Epithelial cell of prostate (primary cell): ENCODE measurements at places on chromosomes 2 and 18.

GRCh38 chr18:41268271-41268670 is 686.8 kb upstream of the PIK3C3 start:
- peak; percentile 34 for DNase-seq

DNA sequence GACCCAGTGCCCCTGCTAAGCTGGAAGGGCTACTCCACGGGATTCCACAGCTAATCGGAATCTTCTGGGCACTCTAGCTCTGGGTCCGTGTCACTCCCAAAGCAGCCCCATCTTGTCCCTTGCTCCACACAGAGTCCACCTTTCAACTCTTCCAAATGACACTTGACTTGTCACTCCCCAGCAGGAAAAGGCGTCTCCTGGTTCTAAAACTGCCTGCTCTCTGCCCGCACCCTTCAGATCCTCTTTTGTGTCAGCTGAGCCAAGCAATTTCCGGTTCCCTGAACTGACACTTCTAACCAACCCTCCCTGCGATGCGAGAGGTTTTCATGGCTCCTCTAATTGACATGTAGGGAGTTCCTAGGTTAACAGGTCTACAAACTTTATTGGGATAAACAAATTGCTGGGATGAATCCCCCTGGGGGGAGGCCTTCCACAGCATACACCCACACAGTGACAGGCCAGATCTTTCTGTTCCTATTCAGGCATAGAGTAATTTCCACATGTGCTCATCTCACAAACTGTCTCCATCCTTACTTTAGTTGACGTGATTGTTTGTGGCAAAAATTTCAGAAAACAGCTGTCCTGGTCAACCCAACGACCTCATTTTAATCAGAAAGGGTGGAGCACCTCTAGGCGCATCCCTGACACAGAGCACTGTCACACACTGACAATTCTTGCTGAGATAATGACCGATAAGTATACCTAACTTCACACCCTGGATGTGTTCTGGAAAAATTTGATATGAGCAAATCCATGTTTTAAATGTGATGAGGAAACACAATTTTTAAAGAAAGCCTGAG is 104.9 kb downstream of the RBMS1 start:
- DNase-seq = no peak

DNA sequence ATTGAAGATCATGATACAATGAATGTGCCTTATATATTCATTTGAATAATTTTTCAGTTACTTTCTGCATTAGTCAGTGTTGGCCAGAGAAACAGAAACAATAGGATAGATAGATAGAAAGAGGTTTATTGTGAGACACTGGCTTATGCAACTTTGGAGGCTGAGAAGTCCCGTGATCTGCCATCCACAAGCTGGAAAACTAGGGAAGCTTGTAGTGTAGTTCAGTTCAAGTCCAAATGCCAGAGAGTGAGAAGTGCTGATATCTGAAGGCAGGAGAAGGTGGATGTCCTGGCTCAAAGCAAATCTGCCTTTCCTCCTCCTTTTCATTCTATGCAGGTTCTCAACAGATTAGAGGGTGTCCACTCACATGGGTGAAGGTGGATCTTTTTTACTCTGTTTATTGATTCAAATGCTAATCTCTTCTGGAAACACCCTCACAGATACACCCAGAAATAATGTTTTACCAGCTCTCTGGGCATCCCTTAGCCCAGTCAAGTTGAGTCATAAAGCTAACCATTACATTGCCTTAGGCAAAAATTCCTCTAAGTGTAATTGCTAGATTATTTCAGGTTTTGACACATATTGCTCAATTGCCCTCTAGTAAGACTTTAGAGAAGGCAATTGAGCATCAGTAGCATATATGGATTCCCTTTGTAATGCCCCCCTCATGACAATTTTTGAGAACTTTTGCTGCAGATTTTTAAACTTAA is 341.4 kb downstream of the LPIN1 start:
- peak; percentile 58 for DNase-seq

- peak; percentile 85 for DNase-seq
Measured at GRCh38 chr18:9688036-9688741, 19.9 kb upstream of the RAB31 start.

- DNase-seq = no peak
Measured at GRCh38 chr2:225598897-225599296, 199.4 kb downstream of the NYAP2 start.

GRCh38 chr2:180161415-180161814 is 154.3 kb upstream of the CWC22 start:
- no peak for DNase-seq

GRCh38 chr2:124953921-124954320 is 928.8 kb downstream of the CNTNAP5 start:
- no peak for DNase-seq

- DNase-seq = no peak
Measured at GRCh38 chr18:79797518-79798345, at the start of gene KCNG2. Gene KCNG2, plus strand, starts transcription at chr18:79797938. Its CDS starts 65,730 bp downstream, at chr18:79863668.

DNA sequence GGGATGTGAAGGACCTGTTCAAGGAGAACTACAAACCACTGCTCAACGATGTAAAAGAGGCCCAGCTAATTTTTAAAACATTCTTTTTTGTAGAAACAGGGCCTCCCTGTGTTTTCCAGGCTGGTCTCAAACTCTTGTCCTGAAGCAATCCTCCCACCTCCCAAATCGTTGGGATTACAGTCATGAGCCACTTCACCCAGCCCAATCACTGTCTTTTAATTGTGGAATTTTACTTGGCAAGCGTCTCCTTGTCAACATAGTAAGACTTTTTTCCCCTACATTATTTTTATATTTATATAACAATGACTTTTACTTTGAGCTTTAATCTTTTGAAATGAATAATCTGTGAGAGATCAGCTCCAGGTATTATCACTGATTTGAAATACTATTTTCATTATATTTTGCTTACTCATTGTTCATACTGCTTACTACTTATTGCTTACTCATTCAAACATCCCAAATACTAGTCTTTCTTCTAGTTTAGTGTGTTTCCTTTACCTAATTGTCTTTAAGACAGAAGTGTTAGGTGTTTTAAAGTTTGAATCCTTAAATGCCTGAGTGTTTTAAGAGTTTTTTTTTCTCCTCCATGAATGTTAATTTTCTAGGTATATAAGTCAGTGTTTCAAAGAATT is 48.9 kb downstream of the PTPN4 start:
- no peak for DNase-seq

DNA sequence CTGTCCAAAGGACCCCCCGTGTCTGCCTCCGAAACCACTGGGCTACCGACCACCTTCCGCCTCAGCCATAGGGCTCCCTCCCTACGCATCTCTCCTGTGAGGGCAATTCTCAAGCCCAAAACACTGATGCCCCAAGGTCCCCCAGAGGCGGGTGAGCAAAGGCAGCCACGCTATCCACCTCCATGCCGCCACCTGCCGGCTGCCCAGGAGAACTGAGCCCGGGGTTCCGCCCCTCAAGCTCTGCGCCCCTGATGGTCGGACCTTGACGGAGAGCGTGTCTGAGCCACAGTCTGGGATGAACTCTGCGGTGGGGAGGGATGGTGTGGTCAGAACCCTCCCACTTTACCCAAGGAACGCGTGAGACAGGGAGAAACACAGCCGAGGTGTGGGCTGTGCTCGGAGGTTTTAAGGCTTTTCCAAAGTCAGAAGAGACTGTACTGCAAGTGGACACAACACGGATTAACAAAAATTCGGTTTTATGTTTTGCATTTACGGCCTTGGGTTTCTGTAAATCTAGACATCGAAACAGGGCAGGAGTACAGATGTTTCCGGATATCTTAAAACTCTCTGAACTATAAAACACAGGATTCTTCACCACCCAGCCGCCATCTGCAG is 114.1 kb downstream of the ZNF516 start:
- DNase-seq = no peak

DNA sequence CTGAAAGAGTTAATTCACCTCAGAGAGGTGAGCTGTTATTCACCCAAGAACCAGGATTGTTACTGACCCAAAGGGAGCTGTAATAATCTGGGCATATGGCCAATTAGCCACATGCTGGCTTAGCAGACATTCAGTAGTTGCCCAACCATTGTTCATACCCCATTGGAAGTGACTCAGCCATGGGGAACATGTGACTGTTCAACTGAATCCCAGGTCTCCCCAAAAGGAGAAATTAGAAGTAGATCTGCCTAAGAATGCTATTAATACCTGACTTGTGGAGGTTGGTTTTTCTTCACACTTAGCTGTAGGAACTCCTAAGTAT is 272.6 kb upstream of the UBE2E3 start:
- DNase-seq = peak; percentile 93

DNA sequence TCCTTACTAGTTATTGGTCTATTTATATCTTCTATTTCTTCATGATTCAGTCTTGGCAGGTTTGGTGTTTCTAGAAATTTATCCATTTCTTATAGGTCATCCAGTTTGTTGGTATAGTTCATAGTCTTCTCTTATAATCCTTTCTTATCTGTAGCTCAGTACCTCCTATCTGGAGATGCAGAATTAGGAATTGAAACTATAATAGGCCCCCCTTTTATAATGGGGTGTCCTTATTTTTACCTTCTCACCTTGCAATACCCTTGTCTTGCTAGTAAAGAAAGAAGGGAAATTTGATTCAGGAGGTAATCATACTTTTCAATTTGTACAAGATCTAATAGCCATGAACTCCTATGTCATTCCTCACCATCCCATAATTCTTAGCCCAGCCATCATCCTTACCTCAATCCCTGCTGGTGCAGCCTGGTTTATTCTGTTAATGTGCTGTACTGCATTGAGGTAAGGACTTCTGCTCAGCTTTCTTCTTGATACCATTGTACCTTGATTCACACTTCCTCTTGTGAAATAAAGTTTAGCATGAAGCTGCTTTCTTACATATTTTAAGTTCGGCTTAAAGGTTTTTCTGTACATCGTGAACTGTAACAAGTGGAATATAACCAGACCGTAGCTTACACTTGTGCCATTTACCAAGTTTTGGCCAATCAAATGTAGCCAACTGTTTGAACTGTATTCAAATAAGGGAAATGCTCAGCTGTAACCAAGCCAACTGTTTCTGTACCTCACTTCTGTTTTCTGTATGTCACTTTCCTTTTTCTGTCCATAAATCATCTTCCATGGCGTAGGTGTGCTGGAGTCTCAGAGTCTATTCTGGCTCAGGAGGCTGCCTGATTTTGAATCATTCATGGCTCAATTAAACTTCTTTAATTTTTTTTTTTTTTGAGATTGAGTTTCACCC is 40.1 kb upstream of the PTH2R start:
- DNase-seq = no peak

DNA sequence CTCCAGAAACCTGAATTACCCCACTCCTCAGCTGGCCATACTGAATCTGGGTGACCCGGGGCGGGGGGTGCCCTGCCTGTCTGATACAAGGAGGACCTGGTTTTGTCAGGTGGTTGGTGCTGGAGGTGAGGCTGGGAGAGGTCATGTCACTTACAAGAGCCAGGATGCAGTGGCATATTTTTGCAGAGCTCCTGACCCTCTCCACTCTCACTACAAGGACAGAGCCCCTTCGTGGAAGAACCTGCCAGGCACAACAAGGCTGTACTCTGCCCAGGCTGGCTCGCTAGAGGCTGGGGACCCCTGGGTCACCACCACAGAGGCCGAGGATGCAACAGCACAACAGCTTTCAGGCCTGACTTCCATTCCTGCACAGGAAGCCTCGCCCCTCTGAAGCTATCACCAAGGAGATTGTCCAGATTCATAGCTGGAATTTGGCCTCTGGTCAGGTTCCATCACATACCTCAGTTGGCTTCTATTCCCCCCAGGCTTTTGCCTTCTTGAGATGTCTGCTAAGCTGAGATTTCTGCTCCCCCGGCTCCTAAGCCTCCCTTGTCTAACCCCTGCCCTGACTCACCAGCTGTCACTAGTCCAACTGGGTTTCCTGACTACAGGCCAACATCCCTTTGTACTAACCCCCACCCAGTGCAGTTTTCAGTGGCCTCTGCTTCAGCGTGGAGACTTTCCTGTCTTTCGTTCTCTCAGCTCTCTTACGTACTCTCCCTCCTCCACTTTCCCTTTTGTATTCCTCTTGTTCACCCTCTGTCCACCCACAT is 132.5 kb upstream of the EPAS1 start:
- DNase-seq = no peak

- no peak for DNase-seq
Measured at GRCh38 chr2:64945973-64946768, 43.0 kb upstream of the SLC1A4 start.

- no peak for DNase-seq
Measured at GRCh38 chr18:77037567-77037966, 95.0 kb downstream of the MBP start.
